ENCODE measurements at places on chromosomes 1 and 21.

- DNase-seq = no peak
These were observed 18.7 kb upstream of the KCNN3 start for GRCh38 chr1:154888757-154889156.

GRCh38 chr1:147834181-147834580 is 68.4 kb upstream of the GJA8 start:
- no peak for DNase-seq

DNA sequence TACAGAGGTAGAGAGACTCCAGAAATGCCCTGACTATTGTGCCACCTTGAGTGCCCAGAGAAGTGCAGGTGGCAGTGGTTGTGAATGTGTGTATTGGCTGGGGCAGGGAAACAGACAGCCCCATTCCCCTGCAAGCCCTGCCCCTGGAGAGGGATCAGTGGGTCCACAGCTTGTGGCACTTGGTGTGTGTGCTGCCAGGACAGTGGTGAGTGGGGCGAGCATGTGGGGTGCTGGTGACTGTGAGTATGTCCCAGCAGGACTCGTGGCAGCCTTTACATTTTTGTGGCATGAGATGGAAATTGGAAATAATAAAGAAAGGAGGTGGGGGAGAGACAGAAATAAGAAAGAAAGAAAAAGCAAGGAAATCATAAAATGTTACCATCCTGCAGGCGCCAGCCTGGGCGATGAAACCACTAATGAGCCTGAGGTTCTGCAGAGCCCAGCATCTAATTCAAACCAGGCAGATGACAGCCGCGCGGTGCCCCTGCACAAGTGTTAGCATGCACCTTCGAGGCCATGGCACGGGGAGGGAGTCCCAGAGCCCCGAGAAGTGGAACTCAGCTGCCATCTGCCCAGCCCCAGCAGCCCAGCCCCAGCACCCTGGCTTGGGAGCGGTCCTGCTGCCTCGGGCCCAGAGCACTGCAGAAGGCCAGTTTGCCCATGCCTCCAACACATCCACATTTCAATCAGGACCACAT is 49.1 kb upstream of the ZBTB40 start:
- DNase-seq = no peak

- DNase-seq = no peak
These were observed 108.6 kb downstream of the SIM2 start for GRCh38 chr21:36807422-36807928.

GRCh38 chr1:8217011-8217711 is 100.8 kb upstream of the SLC45A1 start:
- no peak for DNase-seq

- DNase-seq = no peak
These were observed 87.3 kb upstream of the TLR5 start for GRCh38 chr1:223230161-223230881.

DNA sequence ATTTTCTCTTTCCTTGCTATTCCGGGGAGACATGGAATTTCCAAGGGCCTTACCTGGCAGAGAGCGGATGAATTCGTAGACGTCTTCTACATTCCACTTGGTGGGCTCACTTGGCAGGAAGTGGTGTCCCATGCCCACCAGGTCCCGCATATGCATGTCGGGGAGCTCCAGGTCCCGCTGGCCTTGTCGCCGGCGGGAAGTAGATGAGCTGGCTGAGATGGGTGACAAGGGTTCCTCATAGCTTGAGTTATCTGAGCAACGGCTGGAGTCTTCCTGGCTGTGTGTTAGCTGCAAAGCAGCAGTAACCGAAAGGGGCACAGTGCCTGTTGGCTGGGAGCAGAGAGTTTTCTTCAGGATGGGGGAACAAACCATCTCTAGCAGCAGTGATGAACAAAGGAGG is 7.9 kb upstream of the A3GALT2 start:
- DNase-seq = no peak

- DNase-seq = no peak
These were observed 593.4 kb upstream of the ZP4 start for GRCh38 chr1:238484121-238484520.

DNA sequence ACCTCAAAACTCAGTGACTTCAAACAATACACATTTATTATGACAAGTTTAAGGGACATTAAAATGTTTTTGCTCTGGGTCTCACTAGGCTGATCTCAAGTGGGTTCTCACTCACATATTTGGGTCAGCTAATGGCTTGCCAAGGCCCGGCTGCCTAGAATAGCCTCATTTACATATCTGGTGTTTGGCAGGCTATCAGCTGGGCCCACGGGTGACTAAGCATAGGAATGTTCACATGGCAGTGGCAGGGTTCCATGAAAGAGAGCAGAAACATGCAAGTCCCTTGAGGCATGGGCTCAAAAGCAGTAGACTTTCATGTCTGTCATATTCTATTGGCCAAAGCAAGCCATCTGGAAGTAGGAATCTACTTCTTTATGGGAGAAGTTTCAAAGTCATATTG is 492.6 kb downstream of the KCNT2 start:
- no peak for DNase-seq

DNA sequence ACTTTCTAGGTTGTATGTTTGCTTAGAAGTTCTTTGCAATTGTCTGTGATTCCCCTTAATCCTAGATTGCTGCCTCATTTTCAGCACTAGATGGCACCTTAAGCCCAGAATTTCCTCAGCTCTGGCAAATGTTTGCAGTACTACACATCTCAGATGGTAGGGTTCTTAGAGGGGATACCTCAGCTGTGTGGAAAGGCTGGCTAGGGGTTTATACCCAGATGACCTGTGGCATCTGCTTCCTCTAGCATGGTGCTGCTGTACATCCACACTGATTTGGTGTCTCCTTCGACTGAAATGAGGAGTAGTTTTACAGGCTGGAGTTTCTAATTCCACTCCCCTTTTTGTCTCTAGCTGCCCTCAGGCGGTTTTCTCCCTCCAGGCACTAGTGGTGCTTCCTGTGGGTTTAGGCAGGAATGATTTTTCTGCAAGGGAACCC is 23.5 kb downstream of the ASB17 start:
- no peak for DNase-seq

DNA sequence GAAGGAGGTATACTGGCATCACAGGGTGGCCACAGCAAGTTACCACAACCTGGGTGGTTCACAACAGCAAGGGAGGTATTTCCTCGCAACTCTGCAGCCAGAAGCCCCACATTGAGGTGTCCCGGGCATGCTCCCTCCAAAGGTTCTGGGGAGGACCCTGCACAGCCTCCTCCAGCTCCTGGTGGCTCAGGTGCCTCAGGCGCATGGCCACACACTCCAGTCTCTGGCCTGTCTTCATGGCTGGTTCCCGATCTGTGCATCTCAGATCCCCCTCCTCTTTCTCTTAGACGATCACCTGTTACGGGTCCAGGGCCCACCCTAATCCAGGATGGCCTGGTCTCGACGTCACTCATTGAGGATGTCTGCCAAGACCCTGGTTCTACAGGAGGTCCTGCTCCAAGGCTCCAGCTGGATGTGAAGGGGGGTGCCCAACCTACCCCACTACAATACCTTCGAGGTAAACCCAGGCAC is 6.7 kb upstream of the ARF1 start:
- DNase-seq = no peak

- DNase-seq = no peak
These were observed 40.4 kb downstream of the ZNF691 start for GRCh38 chr1:42886800-42887199.

DNA sequence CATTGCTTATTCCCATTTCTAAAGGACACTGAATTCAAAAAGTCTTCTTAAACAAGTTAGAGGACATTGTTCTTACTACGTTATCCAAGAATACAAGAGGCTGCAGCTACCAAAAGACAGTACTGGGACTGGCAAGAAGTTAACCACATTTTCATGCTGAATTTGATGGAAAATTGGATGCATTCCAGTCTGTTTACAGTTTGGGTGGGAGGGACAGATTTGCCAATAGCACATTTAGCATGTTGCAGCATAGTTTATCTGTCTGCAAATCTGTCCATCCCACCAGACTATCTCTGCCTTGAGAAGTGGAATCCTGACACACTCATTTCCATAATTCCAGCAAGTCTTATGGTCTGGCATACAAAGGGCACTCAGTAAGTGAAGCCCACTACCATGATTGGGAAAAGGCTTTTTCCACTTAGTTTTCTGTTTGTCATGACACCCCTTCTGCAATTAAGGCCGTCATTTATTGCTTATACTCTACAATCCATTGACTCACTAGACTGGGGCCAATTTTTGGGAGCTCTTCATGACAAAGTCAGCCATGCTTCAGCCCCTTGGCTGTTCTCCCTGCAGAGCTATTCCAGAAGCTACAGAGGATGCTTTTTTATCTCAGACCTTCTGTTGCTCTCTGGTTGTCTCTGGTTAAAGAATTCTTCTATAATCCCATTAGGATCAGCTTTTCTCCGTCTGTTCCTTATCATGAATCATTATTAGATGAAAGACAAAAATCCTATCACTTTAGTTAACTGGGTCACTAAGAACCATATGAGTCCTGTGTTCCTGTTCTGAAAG is 355.8 kb upstream of the PTBP2 start:
- DNase-seq = no peak
